Kidney (tissue), 22 donors: ENCODE measurements at places on chromosomes 7 and 10. TPM values are rescaled to one million over a fixed set of nuclear protein-coding genes. Genes with fewer than 3 reads are reported as not detected.

- no peaks in the 10 kb centered on the region for H3K4me1 ChIP-seq
- H3K4me3 ChIP-seq = peak overlapping the region; percentile 97
- H3K27ac ChIP-seq = no peak overlapping the region
Observed at GRCh38 chr7:135977742-135978066, 545 bp upstream of the MTPN start.

The PAPOLB gene
- polyA plus RNA-seq = not detected

The GIMAP6 gene
- 14.3 TPM for polyA plus RNA-seq

DNA sequence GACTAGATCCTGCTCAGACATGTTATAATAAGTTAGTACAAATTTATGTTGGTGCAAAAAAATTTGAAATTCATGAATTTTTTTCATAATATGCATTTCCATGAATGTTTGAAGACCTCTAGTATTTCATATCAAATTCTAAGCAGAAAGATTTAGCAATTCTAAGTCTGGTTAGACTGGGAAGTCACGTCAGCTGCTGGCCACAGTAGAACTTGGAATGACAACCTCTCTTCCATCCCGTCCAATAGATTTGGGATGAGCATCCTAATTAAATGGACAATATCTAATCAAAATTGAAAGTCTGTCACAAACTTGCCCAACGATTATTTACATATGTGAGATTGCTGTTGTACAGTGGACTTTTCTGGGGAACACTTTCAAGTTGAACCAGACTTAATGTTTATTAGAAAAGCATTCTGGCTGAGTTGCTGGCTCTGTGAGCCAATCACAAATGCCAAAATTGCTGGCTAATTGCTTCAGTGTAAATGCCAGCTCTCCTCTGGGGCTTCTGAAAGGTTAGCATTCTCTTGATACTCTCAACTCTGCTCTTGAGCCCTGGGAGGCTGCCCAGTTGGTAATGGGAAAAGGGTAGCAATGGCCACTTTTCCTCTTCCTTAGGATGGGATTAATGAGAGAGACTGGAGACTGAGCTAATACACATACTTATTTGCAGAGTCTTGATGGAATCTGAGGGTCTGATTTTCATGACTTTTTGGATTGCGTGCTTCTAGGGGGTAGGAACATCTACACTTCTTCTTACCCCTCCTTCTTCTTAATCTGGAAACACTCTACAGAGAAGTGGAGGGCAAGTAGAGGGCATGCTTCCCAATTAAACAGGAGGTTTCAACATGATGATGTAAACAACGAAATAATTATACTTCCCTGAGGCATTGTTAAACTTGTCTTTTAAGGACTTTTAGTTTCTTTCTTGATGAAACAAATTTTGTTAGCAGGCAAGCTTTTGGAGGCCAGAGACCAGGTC lies 253.5 kb downstream of the BAMBI start:
- H3K27ac ChIP-seq = no peak overlapping the region
- H3K4me3 ChIP-seq = no peak overlapping the region
- H3K4me1 ChIP-seq = no peaks in the 10 kb centered on the region
- no peaks in the 10 kb centered on the region for H3K36me3 ChIP-seq

DNA sequence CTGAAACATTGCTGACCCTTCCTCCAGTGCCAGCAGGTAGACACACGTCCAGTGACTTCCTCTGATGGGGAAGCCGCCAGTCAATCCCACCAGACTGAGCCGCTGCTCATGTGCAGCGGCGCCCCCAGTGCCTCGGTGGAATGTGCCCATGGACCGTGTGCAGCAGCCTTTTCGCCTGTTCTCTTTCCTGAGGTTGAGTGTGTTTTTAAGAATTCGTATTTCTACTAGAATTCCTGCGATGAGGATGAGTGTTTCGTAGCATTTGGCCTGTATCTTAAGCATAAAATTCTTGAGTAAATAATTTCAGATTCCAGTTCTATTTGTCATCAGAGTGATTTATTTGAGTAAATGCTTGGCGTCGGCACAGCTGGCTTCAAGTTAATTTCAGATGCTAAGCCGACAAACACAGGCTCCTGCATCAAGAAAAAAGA lies 35.4 kb downstream of the BNIP3 start:
- peaks cover 17% of the 10 kb centered on the region for H3K4me1 ChIP-seq
- peaks cover 39% of the 10 kb centered on the region for H3K36me3 ChIP-seq
- H3K27ac ChIP-seq = peak overlapping the region; percentile 29
- H3K4me3 ChIP-seq = no peak overlapping the region

The IDI2 gene
- not detected for polyA plus RNA-seq

DNA sequence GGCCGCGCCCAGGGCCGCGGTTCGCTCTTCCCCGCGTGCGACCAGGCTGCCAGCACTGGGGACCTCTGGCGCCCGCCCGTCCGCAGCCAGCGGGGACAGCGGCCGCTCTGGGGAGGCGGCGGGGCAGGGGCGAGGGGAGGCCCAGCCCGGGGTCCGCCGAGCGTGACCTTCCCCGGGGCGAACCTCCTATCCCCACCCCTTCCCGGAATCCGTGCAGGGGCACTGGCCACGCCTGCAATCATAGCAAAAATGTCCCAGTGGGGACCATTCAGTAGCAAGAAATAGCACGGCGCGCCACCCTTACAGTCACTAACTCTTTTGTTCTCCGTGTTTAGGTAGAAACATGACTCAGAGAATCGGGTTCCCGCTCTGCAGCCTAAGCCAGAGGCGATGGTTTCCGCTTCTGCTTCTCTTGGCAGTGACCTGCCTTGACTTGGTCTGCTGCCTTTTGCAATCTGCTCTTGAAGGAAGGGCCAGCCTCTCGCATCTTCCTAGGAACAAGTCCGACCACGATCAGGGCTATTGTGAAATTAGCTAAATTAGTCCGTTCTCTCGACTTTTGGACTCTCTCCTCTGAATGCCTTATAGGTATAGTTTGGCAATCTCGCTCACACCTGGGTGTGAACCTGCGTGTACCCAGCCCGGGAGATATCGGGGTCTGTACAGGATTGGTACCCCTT lies 79.3 kb upstream of the ACBD5 start:
- no peaks in the 10 kb centered on the region for H3K27me3 ChIP-seq
- no peaks in the 10 kb centered on the region for H3K4me1 ChIP-seq
- DNase-seq = peak; percentile 76
- no peaks in the 10 kb centered on the region for H3K36me3 ChIP-seq

GRCh38 chr10:75774783-75775490 lies 343.5 kb downstream of the LRMDA start:
- no peak overlapping the region for H3K27ac ChIP-seq
- peaks cover 3% of the 10 kb centered on the region for H3K4me1 ChIP-seq
- H3K36me3 ChIP-seq = no peaks in the 10 kb centered on the region
- no peak overlapping the region for H3K4me3 ChIP-seq
